ENCODE measurements at places on chromosomes 2 and 18. TPM values are rescaled to one million over a fixed set of nuclear protein-coding genes. Genes with fewer than 3 reads are reported as not detected.

Gene VWA3B
- polyA plus RNA-seq = 0.42 TPM

Gene ERMN
- polyA plus RNA-seq = 0.08 TPM

Gene SERPINB5
- not detected for polyA plus RNA-seq

Gene PKDCC
- polyA plus RNA-seq = 414 TPM

Gene RAB6D
- polyA plus RNA-seq = 2.4 TPM

Gene MYO7B
- 28.9 TPM for polyA plus RNA-seq

Gene GALNT1
- polyA plus RNA-seq = 76.8 TPM

Gene HRH4
- 0.08 TPM for polyA plus RNA-seq

Gene KLHL30
- polyA plus RNA-seq = 0.57 TPM

Gene NAT8
- 25.2 TPM for polyA plus RNA-seq

Gene FAM98A
- polyA plus RNA-seq = 44.2 TPM

Gene IL36G
- not detected for polyA plus RNA-seq

Gene UGT1A10
- polyA plus RNA-seq = not detected

Gene ALPP
- 0.13 TPM for polyA plus RNA-seq

Gene SERPINB13
- polyA plus RNA-seq = not detected

Gene SLC16A14
- polyA plus RNA-seq = 9.4 TPM

Gene PDCD1
- polyA plus RNA-seq = 0.24 TPM

Gene POTEJ
- polyA plus RNA-seq = not detected

Gene TRABD2A
- polyA plus RNA-seq = 0.82 TPM

Gene PRKAG3
- not detected for polyA plus RNA-seq

Gene NHEJ1
- 20.0 TPM for polyA plus RNA-seq

Gene DCDC2C
- polyA plus RNA-seq = 0.39 TPM

Gene LRRC30
- polyA plus RNA-seq = 1.2 TPM

Gene TXNDC2
- 0.17 TPM for polyA plus RNA-seq

Gene NXPH2
- polyA plus RNA-seq = 4.6 TPM

Gene LONRF2
- polyA plus RNA-seq = 2.3 TPM

Gene BOLL
- polyA plus RNA-seq = 0.05 TPM

Gene ATP6V1B1
- 74.9 TPM for polyA plus RNA-seq

Gene PPM1G
- 94.7 TPM for polyA plus RNA-seq

Gene AMER3
- 0.07 TPM for polyA plus RNA-seq

Gene MSH2
- polyA plus RNA-seq = 74.9 TPM

Gene FASTKD1
- 47.3 TPM for polyA plus RNA-seq

Gene CNRIP1
- polyA plus RNA-seq = 19.8 TPM

Gene ARHGEF4
- polyA plus RNA-seq = 8.3 TPM

Gene FOSL2
- polyA plus RNA-seq = 36.5 TPM

Gene HOXD10
- 159 TPM for polyA plus RNA-seq

Gene SLC4A3
- polyA plus RNA-seq = 7.6 TPM

Gene CTAGE1
- polyA plus RNA-seq = not detected

Gene IMP4
- 42.1 TPM for polyA plus RNA-seq

Gene RAB17
- 14.9 TPM for polyA plus RNA-seq

Gene C2orf78
- polyA plus RNA-seq = not detected

Gene FBLN7
- 12.3 TPM for polyA plus RNA-seq

Gene B4GALT6
- 14.3 TPM for polyA plus RNA-seq

Gene C2orf66
- polyA plus RNA-seq = 0.35 TPM

Gene SLC19A3
- 5.7 TPM for polyA plus RNA-seq

Gene FER1L5
- polyA plus RNA-seq = 0.59 TPM

Gene ICOS
- not detected for polyA plus RNA-seq

Gene SERPINB7
- polyA plus RNA-seq = 0.55 TPM

Gene SH3RF3
- 6.2 TPM for polyA plus RNA-seq

Gene GBX2
- 0.51 TPM for polyA plus RNA-seq

Gene MSTN
- polyA plus RNA-seq = 1.9 TPM

Gene SEC11C
- 59.3 TPM for polyA plus RNA-seq

Gene ASXL3
- polyA plus RNA-seq = 5.4 TPM

Gene GTF3C2
- 65.4 TPM for polyA plus RNA-seq

Gene CAB39
- polyA plus RNA-seq = 77.1 TPM

Gene ZSWIM2
- polyA plus RNA-seq = not detected

Gene PLCD4
- 7.1 TPM for polyA plus RNA-seq

Gene RGPD3
- polyA plus RNA-seq = 0.46 TPM

Gene KYNU
- polyA plus RNA-seq = 5.4 TPM

All from left renal cortex interstitium (tissue), 4 donors.